NCI-H524 (cell line): ENCODE measurements at places on chromosomes 13 and 19.

- no peak for DNase-seq
Observed at GRCh38 chr13:37835392-37835791, 34.2 kb downstream of the TRPC4 start.

DNA sequence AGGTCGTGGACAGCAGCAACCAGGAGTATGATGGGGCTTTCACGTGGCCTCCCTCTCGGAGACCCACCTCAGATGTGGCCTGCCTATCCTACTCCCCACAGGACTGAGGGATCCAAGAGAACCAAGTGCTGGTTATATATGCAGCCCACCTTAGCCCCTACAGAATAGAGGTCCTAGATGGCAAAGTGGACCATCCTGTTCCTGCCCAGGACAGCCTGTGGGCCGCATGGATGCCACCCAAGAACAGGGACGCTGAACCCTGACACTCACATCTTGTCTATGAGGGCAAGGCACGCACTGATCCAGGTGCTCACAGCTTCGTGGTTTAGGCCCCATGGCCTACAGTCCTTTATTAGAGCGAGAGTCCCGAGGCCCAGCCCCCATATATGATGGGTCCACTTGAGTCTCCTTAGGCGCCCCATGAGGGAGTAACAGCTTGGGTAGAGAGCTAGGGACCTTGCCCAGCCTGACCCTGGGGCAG, 1.5 kb upstream of the SLC27A5 start:
- no peak for DNase-seq

GRCh38 chr13:45537516-45537915, 72.8 kb downstream of the COG3 start:
- DNase-seq, result no peak

DNA sequence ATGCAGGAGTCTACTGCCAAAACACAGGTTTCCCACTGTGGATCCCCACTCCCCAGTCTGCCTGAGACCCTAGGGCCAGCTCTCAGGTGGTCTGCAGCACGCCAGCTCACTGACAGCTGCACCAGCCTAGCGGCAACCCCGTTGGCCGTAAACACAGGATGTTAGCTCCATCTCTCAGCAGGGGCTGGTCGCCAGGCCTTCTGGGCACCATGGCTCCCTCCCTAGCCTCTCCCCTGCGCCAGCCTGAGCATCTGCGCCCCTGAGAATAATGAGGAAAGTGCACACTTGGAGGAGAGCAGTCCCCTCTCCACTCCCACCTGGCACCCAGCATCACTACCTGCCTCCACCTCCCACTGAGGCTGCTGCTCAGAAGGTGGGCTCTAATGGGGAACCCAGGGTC, 20.8 kb upstream of the EPHX3 start:
- peak; percentile 18 for DNase-seq

GRCh38 chr19:49271080-49271753, 53.8 kb downstream of the SLC6A16 start:
- DNase-seq, result no peak

DNA sequence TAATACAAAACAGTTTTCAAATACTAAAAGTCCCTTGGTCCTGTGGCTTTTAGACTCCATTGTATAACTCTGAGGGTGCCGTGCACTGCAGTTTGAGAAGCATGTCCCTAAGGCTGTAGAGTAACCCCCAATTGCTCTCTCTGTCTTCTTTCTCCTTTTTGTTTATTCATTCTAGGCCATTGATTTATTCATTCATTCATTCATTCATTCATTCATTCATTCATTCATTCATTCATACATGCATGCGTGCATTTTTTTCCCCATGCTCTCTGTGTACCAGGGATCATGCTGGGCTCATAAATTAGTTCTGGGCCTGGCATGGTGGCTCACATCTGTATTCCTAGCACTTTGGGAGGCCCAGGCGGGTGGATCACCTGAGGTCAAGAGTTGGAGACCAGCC, 19.3 kb downstream of the PRR22 start:
- no peak for DNase-seq

DNA sequence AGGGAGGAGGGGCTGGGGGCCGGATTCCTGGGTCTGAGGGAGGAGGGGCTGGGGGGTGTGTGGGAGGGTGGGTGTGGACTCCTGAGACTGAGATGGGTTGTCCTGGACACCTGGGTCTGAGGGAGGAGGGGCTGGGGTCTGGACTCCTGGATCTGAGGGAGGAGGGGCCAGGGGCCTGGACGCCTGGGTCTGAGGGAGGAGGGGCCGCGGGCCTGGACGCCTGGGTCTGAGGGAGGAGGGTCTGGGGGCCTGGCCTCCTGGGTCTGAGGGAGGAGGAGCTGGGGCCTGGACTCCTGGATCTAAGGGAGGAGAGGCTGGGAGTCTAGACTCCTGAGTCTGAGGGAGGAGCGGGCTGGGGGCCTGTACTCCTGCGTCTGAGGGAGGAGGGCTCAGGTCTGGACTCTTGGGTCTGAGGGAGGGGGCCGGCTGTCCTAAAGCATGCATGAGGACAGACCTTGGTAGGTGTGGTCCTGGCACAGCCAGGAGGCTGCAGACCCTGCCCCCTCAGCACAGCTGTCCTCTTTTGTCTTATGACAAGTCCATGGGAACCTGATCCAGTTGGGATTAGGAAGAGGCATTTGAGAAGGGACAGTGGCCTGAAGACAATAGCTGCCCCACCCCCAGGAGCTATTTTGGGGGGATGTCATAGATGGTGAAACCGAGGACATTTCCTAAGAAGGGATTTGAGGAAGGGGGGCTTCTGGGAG, 1.3 kb downstream of the TNNT1 start:
- DNase-seq, result peak; percentile 78

DNA sequence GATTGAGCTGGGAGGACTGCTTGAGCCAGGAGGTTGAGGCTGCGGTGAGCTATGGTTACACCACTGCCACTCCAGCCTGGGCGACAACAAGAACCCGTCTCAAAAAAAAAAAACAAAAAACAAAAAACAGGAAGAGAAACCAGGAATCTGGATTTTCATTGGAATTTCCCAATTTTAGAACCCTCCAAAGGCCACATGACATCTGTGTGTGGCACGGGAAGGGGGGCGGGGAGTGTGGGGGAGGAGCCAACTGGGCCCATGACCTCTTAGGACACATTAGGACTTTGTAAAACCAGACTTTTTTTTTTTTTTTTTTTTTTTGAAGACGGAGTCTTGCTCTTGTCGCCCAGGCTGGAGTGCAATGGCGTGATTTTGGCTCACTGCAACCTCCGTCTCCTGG, 21.2 kb upstream of the MYDGF start:
- no peak for DNase-seq

- no peak for DNase-seq
Observed at GRCh38 chr13:36030670-36031331, 100.4 kb downstream of the DCLK1 start.
